Activated B cell treated with CpG ODN at 0.5 μM for 24 hours (primary cell): ENCODE measurements at places on chromosomes 12 and 14.
A peak's percentile ranks its signal among the peaks of the same experiment; 100 is the strongest.

GRCh38 chr14:96267336-96267735 is 11.3 kb downstream of the BDKRB1 start:
- no peak for DNase-seq

GRCh38 chr12:118064608-118065007 is 3.6 kb upstream of the WSB2 start:
- no peak for DNase-seq

DNA sequence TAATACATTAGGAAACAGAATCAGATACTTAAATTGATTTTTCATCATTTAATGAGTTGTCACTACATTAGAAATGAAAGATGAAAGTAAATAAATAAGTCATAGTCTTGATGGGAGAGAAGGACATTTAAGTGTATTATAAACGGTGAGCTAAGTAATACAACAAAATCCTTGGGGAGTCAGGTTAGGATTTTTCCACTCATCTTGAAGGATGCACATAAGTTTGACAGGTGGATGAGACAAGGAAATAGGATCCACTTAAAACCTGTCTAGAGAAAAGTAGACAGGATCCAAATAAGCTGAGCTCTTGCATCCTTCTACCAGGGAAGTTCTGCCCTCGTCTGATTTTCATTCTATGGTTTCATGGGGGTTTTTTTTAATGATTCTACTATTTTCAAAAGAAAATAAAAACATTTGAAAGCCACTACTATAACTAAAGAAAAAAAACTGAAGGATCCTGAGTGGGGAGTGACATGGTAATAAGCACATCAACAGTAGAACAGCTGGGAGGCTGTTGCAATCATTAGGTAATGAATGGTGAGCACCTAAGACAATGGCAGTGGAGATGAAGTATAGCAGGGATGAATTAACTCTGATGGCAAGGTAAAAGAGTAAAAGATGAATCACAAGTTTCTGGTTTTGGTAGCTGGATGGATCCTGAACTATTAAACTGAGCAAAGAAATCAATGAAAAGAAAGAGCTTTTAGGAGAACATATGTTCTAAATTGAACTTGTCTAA is 17.0 kb downstream of the CEP128 start:
- no peak for DNase-seq

DNA sequence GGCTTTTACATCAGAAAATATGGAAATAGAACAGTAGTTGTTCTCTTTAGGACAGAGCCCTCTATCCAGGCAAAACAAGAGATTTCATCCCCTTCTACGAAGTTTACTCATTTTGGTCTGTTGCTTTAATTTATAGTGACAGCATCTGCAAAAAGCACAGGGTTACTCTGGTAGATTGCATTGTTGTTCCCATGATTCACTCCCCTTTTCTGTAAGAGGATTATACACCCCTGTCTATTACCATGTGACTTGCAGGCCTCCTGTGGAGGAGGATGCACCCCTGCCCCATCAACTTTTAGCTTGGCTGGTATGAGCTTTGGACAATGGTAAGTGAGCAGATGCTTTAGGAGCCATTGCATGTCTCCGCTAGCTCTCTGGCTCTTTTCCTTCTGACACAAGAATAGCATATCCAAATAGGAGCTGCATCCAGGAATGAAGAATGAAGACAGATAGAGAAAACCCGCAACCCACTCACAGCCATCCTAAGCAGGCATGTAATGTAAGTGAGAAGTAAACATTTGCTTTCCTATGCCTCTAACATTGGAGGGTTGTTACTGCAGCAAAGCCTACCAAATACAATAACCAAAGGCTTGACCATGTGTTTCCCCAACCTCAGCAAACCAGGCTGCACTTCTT is 304.2 kb downstream of the AKAP6 start:
- DNase-seq: no peak

GRCh38 chr12:115323223-115323905 is 639.4 kb upstream of the TBX3 start:
- no peak for DNase-seq

GRCh38 chr14:91835920-91836843 is 31.2 kb downstream of the TC2N start:
- DNase-seq: peak; percentile 68
